Left ventricle myocardium inferior (tissue), 1 donor: ENCODE measurements at places on chromosomes 3 and 15. TPM values are rescaled to one million over a fixed set of nuclear protein-coding genes. Genes with fewer than 3 reads are reported as not detected.

DNA sequence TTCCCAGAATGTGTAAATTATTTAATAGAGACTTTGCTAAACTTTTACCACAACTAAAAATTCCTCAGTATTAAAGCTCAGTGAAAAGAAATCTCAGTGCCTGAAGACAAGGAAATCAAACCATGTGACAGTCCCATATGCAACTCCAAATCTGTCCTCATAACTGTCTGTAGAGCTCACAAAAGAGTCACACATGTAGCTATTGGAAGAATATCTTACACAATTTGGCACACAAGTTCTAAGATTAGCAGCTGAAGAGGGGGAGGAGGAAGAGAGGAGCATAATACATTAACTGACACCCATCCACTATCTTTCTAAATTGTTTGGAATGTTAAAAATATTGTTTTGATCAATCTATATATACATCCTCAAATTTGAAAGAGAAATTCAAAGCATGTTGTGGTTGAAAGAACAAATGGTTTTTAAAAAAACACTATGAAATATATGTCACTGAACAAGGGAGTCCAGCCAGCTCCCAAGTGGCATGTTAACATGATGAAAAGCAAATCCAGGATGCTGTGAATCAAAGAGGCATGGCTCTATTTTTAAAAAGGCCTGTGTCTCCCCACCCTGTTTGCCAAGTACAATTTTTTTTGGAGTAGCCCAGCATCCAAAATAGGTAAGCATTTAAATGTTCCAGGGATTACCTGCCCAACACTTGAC is 126.3 kb upstream of the NANOGP8 start:
- H3K4me1 ChIP-seq, result peaks cover 16% of the 10 kb centered on the region
- no peak for DNase-seq
- H3K27ac ChIP-seq, result no peak overlapping the region
- H3K36me3 ChIP-seq, result no peaks in the 10 kb centered on the region

The SCAANT1 gene
- not detected for total RNA-seq

- no peak overlapping the region for H3K4me3 ChIP-seq
- peak overlapping the region; percentile 43 for H3K27ac ChIP-seq
- H3K4me1 ChIP-seq, result peaks cover 79% of the 10 kb centered on the region
- no peaks in the 10 kb centered on the region for H3K27me3 ChIP-seq
- no peak for DNase-seq
Observed at GRCh38 chr15:85541744-85542143, 161.3 kb downstream of the AKAP13 start.

- DNase-seq, result no peak
- no peak overlapping the region for H3K27ac ChIP-seq
- H3K27me3 ChIP-seq, result no peaks in the 10 kb centered on the region
- no peaks in the 10 kb centered on the region for H3K36me3 ChIP-seq
Observed at GRCh38 chr3:43539321-43539720, 82.5 kb downstream of the ANO10 start.

DNA sequence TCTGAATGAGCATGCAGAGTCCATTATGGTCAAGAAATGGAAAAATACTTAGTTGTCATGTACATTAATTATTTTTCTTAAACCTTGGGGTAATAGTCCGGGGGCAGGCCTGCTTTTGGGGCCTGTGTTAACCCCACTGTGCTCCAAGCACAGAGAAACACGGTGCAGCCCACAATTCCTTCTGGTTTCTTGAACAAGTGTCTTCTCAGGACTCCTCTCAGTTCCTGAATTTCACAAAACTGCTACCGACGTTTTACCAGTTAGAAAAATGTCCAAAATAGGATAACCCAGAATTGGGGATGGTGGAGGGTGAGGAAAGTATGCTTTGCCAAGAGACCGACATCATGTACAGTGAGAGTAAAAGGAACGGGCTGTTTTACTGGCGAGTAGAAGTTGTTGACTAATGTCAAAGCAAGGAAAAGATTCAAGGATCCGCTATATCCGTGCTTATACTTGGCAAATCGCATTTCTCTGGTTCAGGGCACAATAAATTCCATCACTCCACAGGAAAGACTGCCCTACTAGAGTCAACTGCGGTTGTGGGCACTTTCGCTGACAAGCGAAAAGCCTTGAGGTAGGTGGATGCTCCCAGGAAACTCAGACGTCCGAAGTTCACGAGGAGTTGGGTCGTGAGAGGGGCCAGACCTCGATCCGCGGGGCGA is 495 bp upstream of the NXPE3 start:
- peak overlapping the region; percentile 86 for H3K4me3 ChIP-seq
- no peak for DNase-seq
- no peaks in the 10 kb centered on the region for H3K27me3 ChIP-seq
- H3K36me3 ChIP-seq, result peaks cover 12% of the 10 kb centered on the region
- H3K27ac ChIP-seq, result peak overlapping the region; percentile 95

GRCh38 chr3:65597952-65598413 is 440.7 kb downstream of the MAGI1 start:
- DNase-seq, result no peak
- H3K27me3 ChIP-seq, result no peaks in the 10 kb centered on the region
- peaks cover 30% of the 10 kb centered on the region for H3K4me1 ChIP-seq
- H3K36me3 ChIP-seq, result no peaks in the 10 kb centered on the region

The ZNF660 gene
- total RNA-seq, result 1.1 TPM

GRCh38 chr3:197888511-197888910 is 61.5 kb upstream of the RPL35A start:
- H3K4me3 ChIP-seq, result no peak overlapping the region
- H3K36me3 ChIP-seq, result peaks cover 38% of the 10 kb centered on the region
- H3K27me3 ChIP-seq, result no peaks in the 10 kb centered on the region
- no peak for DNase-seq
- no peaks in the 10 kb centered on the region for H3K4me1 ChIP-seq
- H3K27ac ChIP-seq, result no peak overlapping the region
